ENCODE measurements at places on chromosomes 7 and 10. TPM values are rescaled to one million over a fixed set of nuclear protein-coding genes. Genes with fewer than 3 reads are reported as not detected.

GRCh38 chr7:126720232-126720631 is 532.5 kb downstream of the GRM8 start:
- H3K4me1 ChIP-seq = no peaks in the 10 kb centered on the region
- no peak overlapping the region for H3K27ac ChIP-seq
- no peak for DNase-seq
- H3K36me3 ChIP-seq = no peaks in the 10 kb centered on the region

DNA sequence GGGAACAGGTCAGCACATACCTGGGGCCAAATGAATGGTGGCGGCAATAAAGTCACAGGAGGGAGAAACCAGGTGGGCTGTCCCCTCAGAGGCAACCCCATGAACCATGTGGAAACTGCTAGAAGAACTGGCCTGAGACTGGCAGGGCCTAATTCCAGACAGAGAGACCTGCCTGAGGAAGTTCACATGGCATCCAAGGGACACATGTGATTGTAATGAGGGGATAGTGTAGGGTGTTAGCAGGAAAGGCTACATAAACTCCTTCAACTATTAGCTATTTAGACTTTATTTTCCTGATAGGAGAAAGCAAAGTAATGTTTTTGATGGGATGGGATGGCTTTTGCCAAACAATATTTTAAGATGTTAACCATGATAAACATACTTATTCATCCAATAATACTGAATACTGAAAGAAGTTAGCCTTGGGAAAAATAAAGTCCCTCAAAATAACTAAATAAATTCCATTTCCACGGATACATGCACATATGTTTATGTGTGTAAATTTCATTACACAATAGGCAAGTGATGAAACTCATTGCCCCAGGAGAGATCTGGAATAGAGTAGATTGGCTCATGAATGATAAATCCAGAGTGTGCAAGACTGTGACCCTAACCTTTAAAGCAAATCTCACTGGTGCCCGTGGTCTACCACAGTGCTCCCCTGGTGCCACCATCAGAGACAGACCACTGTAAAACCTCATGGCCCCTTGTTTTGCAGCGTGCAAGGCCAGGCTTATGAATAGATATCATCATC is 137.0 kb downstream of the NRF1 start:
- H3K27me3 ChIP-seq = no peaks in the 10 kb centered on the region
- no peak overlapping the region for H3K4me3 ChIP-seq
- no peak overlapping the region for H3K27ac ChIP-seq

ELFN1 gene
- 0.62 TPM for total RNA-seq

DNA sequence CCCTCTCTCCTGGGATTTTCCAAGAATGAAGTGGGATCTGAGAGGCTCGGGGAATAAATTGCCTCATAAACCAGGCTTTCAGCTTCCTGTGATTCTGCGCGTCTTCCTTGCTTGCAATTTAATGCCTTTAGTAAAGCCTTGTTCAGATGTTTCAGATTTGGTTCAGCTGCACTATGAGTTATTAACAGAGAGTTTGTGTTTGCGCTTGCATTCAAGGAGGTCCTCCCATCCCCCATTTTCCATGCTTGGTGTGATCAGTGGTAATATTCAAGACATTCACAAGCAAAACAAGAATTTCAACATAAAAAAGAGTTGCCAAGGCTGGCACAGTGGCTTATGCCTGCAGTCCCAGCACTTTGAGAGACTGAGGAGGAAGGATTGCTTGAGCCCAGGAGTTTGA is 1068.9 kb downstream of the TYW1 start:
- no peak for DNase-seq
- H3K27ac ChIP-seq = no peak overlapping the region
- H3K4me3 ChIP-seq = no peak overlapping the region
- no peaks in the 10 kb centered on the region for H3K36me3 ChIP-seq
- no peaks in the 10 kb centered on the region for H3K27me3 ChIP-seq

DNA sequence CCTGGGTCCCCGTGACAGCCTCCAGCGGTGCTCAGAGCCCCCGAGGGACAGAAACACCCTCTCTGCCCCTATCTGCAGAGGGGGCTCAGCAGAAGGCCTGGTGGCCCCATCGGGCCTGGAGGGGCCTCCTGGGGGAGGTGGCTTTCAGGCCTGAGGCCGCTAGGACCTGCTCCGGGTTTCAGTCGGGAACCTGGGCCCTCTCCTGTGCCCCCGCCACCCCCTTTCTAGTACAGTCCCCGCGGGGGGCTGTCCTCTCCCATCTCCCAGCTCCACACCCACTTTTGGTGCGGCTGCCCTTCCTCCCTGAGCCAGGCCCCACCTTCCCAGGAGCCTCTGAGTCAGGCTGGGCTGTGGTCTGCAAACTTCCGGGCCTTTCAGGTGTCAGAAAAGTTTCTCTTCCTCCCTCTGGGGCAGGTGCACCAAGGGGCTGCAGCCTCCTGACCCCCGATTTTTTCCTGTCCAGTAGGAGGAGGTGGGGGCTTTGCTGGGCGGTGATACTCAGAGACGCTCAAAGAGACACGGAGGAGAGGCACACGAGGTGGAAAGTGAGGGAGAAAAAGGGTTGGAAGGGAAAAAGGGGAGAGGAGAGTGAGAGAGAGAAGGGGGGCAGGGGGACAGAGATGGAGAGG is 692 bp downstream of the CARD11 start:
- H3K4me1 ChIP-seq = no peaks in the 10 kb centered on the region
- H3K4me3 ChIP-seq = no peak overlapping the region
- no peaks in the 10 kb centered on the region for H3K36me3 ChIP-seq
- DNase-seq = no peak

GRCh38 chr10:2392145-2392812 is 655.0 kb upstream of the ADARB2 start:
- no peaks in the 10 kb centered on the region for H3K36me3 ChIP-seq
- H3K4me1 ChIP-seq = no peaks in the 10 kb centered on the region
- DNase-seq = no peak

GRCh38 chr10:100998183-100998990 is 1.2 kb upstream of the LZTS2 start:
- peak overlapping the region; percentile 82 for H3K4me3 ChIP-seq
- peak; percentile 96 for DNase-seq
- peak overlapping the region; percentile 99 for H3K27ac ChIP-seq

DNA sequence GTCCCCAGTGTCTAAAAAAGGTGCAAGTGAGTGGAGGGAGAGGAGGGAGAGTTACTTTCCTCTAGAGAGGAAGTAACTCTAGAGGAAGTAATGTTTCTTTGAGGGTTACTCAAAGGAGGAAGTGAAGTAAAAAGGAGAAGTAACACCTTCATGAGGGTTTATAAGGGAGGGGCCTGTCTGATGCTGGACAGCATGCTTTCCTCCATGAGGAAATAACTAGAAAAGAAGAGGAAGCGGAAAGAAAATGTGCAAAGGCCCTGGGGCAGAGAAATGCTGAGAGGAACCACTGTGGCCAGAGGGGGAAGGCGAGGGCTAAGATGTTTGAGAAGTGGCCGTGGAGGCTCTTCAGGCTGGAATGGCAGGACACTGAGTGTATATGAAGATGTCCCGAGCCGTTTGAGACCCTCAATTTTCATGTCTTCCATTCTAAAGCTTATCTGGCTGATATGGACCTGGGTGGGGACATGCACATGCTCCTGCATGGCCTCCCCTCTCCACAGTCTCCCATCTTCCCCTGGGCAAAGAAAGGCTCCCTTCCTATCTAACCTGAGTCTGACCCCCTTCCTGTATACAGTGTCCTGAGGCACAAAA is 3.4 kb upstream of the SLC18A2 start:
- peaks cover 3% of the 10 kb centered on the region for H3K4me1 ChIP-seq
- peaks cover 2% of the 10 kb centered on the region for H3K36me3 ChIP-seq
- H3K4me3 ChIP-seq = no peak overlapping the region
- DNase-seq = no peak
- no peak overlapping the region for H3K27ac ChIP-seq

DNA sequence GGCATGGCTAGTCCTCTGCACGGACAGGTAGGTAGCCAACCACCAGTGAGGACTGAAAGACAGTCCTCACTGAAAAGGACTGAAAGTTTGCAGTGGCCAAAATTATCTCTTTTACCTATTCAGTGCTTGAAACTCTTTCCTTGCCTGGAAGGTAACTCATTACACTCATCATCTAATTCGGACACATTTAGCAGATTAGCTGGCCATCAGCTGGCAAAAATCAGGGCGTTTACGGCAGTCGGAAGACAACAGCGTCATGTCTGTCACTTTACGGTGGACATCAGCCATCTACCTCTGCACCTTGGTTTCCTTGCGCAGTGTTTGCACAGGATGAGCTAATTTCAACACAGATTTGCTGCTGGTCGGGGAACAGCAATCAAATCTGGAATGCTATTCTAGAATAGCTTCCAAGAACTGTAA is 740 bp downstream of the ANXA7 start:
- H3K27me3 ChIP-seq = no peaks in the 10 kb centered on the region
- H3K36me3 ChIP-seq = peaks cover 5% of the 10 kb centered on the region
- peak overlapping the region; percentile 83 for H3K4me3 ChIP-seq
- H3K4me1 ChIP-seq = peaks cover 24% of the 10 kb centered on the region

GRCh38 chr10:50503661-50504320 is 120.0 kb downstream of the SGMS1 start:
- no peaks in the 10 kb centered on the region for H3K27me3 ChIP-seq
- peaks cover 14% of the 10 kb centered on the region for H3K4me1 ChIP-seq
- DNase-seq = no peak
- no peak overlapping the region for H3K27ac ChIP-seq
- no peaks in the 10 kb centered on the region for H3K36me3 ChIP-seq
- H3K4me3 ChIP-seq = no peak overlapping the region

SPDYE8 gene
- not detected for total RNA-seq

- H3K4me3 ChIP-seq = no peak overlapping the region
- no peaks in the 10 kb centered on the region for H3K27me3 ChIP-seq
- DNase-seq = no peak
- H3K4me1 ChIP-seq = no peaks in the 10 kb centered on the region
- H3K36me3 ChIP-seq = no peaks in the 10 kb centered on the region
Observed at GRCh38 chr10:107033799-107034422, 130.6 kb downstream of the SORCS1 start.

LOXL4 gene
- 2.9 TPM for total RNA-seq

DNA sequence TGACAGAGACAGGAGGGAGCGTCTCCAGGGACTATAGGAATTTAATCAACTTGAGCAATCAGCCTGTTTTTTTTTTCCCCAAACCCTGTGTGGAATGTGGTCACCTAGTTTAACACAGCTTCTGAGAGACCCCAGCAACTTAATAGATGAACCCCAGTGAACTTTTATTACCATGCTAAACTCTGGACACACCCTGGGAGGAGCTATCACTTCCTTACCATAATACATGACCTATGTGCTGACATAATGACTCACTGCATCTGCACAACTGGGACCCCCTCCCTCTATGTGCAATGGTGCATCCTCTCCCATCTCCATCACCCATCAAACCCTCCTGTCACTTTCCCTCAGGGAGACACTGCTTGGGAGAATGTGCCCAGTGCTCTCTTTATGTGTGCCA is 83.7 kb downstream of the EPC1 start:
- no peak overlapping the region for H3K27ac ChIP-seq
- DNase-seq = no peak
- peaks cover 18% of the 10 kb centered on the region for H3K36me3 ChIP-seq
- H3K4me3 ChIP-seq = no peak overlapping the region
- no peaks in the 10 kb centered on the region for H3K27me3 ChIP-seq
- no peaks in the 10 kb centered on the region for H3K4me1 ChIP-seq

PDGFA gene
- total RNA-seq = 93.6 TPM

GRCh38 chr10:19096501-19097073 is 48.0 kb downstream of the MALRD1 start:
- H3K36me3 ChIP-seq = no peaks in the 10 kb centered on the region
- H3K27ac ChIP-seq = no peak overlapping the region
- no peak for DNase-seq

MACROH2A2 gene
- total RNA-seq = 36.5 TPM

CYP2C19 gene
- not detected for total RNA-seq

LRRD1 gene
- total RNA-seq = not detected

VGF gene
- 0.24 TPM for total RNA-seq

UTF1 gene
- total RNA-seq = not detected

DNA sequence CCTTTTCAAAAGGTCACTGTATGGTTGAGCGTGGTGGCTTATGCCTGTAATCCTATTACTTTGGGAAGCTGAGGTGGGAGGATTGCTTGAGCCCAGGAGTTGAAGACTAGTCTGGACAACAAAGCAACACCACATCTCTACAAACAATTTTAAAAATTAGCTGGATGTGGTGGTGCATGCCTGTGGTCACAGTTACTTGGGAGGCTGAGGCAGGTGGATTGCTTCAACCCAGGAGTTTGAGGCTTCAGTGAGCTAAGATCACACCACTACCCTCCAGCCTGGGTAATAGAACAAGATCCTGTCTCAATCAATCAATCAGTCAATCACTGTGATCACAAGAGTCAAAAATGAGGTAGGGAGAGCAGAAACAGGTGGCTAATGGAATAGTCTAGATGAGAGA is 97.0 kb downstream of the SUGCT start:
- no peak overlapping the region for H3K4me3 ChIP-seq
- peaks cover 8% of the 10 kb centered on the region for H3K36me3 ChIP-seq
- peak overlapping the region; percentile 83 for H3K27ac ChIP-seq
- H3K27me3 ChIP-seq = no peaks in the 10 kb centered on the region

FGL2 gene
- total RNA-seq = 0.16 TPM

TRPV5 gene
- total RNA-seq = not detected

RHOBTB1 gene
- total RNA-seq = 16.0 TPM

GRCh38 chr10:31268444-31269303 is 50.3 kb upstream of the ZEB1 start:
- peaks cover 13% of the 10 kb centered on the region for H3K4me1 ChIP-seq
- H3K27me3 ChIP-seq = no peaks in the 10 kb centered on the region
- no peak overlapping the region for H3K4me3 ChIP-seq
- no peak overlapping the region for H3K27ac ChIP-seq
- no peak for DNase-seq

KNDC1 gene
- total RNA-seq = not detected

WASHC2C gene
- 70.5 TPM for total RNA-seq

- H3K36me3 ChIP-seq = no peaks in the 10 kb centered on the region
- H3K4me3 ChIP-seq = no peak overlapping the region
- no peak for DNase-seq
- peaks cover 7% of the 10 kb centered on the region for H3K27me3 ChIP-seq
- no peak overlapping the region for H3K27ac ChIP-seq
Observed at GRCh38 chr10:120953897-120954296, 102.7 kb downstream of the WDR11 start.

GRCh38 chr10:62491597-62491996 is 117.4 kb downstream of the ZNF365 start:
- no peak for DNase-seq
- H3K36me3 ChIP-seq = peaks cover 3% of the 10 kb centered on the region
- no peak overlapping the region for H3K4me3 ChIP-seq
- no peaks in the 10 kb centered on the region for H3K4me1 ChIP-seq
- H3K27me3 ChIP-seq = peaks cover 7% of the 10 kb centered on the region
- no peak overlapping the region for H3K27ac ChIP-seq

GRCh38 chr7:120170834-120171233 is 102.1 kb upstream of the KCND2 start:
- no peaks in the 10 kb centered on the region for H3K36me3 ChIP-seq
- no peak overlapping the region for H3K27ac ChIP-seq
- H3K4me1 ChIP-seq = peaks cover 15% of the 10 kb centered on the region

GRCh38 chr10:35895331-35895730 is 253.2 kb upstream of the FZD8 start:
- H3K4me1 ChIP-seq = peaks cover 23% of the 10 kb centered on the region
- H3K36me3 ChIP-seq = no peaks in the 10 kb centered on the region
- DNase-seq = no peak
- H3K27ac ChIP-seq = no peak overlapping the region

Data from osteocyte (in vitro differentiated cells).